T1000 (cell line): ENCODE measurements at places on chromosomes 3 and 15.

GRCh38 chr3:176505878-176506621 lies 691.2 kb downstream of the TBL1XR1 start:
- DNase-seq = no peak

DNA sequence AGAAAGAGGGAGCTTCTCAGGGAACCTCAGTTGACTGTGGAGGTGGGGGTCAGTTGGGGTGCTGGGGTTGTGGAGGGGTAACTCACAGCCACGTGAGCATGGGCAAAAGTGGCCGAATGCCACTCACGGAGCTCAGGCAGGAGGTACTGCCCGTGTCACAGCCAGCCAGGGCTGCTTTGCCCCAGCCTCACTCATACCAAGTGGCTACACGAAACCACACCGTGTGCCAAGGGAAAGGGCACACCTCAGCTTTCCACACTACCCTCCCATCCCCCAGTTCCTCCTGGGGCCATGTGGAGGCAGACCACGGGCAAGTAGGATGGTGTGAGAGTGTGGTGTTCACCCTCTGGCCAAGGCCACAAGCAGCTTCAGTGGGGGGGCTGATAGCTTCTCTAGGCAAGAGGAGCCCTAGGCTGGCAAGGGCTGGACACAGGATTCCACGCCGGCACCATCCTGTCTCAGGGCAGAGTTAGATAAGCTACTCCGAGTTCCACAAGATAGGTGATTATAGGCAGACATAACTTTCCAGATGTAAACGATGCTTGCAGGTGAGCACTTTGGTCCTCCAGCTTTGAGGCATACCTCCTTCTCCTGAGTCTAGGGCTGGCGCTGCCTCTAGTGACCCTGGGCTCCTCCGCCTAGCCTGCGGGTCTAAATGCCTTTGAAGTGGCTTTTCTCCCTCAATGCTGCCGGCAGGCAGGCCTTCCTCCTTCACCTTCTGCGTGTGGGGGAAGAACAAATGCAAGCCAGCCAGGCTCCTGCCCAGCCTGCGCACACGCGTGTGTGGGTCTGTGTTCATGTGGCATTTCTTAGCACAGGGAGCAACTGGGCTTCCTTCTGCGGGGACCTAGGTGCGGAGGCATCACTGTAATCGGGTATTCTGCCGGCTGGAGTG lies 25.0 kb downstream of the RGMA start:
- DNase-seq = no peak

- no peak for DNase-seq
These were observed 513 bp downstream of the VGLL4 start for GRCh38 chr3:11643201-11643603.

GRCh38 chr3:183123891-183124290 lies 24.6 kb upstream of the MCCC1 start:
- DNase-seq = peak; percentile 1

DNA sequence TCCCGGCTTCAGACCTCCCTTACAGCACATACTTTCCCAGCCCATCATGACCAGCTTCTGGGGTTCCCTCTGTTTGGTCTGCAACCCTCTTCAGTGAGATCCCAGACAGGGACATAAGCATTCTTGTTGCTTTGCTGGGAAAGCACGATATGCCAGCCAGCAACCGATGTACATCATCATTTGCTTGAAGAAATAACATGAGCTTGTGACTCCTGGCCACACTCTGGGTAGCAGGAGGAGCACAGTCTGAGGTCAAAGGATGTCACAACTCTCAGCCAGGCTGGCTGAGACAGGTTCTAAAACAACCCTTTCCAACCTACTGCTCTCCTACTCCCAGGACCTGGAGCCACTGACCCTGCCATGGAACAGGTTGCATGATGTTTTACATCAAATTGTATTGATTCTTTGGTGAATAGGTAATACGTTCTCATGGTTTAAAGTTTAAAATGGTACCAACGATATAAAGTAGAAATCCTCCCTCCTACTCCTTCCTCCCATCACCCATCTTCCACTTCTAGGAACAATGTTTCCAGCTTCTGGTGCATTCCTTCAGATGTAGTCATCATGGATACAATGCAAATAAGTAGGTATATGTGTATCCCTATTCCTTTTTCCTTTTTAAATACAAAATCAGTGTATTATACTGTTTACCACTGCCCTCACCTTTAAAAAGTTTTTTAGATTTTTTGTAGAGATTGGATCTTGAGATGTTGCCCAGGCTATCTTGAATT lies 190.3 kb downstream of the OPA1 start:
- DNase-seq = no peak
